ENCODE measurements at places on chromosomes 3 and 15.
A peak's percentile ranks its signal among the peaks of the same experiment; 100 is the strongest.

DNA sequence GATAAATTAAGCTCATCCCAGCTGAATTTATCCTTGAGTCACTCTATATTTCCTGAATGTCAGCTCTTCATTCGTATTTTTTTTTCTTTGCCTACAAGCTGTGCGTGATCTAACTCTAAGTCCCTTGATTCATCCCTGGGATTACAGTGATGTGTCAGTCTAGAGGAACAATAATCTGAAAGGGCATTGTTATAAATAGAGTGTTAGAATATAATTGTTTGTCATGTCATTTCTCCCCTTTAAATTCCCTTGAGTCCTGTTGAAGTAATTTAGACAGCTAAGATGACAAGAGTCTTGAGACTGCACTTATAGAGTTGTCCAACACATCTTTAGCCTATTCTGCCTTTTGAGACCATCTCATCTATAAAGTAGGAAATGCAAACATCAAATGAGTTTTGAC lies 621.8 kb downstream of the ZIC1 start:
- no peak for DNase-seq

DNA sequence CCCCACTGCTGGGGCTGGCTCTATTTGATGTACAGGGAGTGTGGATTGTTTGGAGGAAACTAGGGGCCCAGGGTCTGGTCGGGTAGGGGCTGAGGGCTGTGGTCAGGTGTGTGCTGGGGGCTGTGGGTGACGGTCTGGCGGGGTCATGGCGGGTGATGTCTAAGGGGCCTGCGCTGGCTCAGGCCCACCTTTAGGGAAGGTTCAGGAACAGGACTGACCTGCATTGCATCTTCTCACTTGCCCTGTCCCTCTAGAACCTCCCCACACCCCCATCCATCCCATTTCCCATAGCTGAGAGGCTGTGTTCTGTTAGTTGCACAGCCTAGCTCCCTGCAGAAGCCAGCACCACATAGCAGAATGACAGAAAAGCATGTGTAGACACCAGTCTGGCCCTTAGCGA lies 39.1 kb downstream of the SCN5A start:
- DNase-seq = no peak

- no peak for DNase-seq
Observed at GRCh38 chr3:17054301-17054981, 169.7 kb downstream of the PLCL2 start.

DNA sequence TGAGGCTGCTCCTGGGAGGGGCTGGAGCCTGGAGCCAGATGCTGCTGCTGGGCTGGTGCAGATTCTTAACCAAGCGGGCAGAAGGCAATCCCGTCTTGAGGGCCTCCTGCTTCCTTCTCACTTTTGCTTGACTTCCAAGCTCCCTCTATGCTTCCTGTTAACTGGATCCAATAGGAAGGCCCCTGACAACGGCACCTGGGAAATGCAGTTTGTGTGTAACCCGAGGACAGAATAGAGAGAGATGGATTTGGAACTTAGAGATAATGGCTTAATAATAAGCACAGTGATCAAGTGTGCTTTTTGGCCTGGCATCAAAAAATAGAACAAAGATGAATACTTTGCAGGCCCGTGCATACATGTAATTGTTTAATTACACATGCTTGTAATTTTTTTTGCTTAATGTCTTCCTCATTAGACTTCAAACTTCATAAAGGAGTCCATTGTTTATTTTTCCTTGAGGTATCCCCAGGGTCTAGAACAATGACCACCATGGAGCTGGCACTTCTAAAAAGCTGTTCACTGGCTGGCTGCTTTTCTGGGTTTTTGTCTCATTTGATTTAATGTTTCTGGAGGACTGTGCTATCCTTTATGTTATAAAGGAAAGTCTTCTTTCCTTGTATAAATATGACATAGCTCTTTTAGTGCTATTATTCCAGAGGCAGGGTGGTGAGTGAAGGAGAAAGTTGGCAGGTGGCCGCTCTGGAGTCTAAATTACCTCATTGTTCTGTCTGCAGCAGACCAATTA lies 63.3 kb upstream of the MITF start:
- no peak for DNase-seq

GRCh38 chr15:43103907-43104306 lies 1.9 kb downstream of the UBR1 start:
- no peak for DNase-seq

DNA sequence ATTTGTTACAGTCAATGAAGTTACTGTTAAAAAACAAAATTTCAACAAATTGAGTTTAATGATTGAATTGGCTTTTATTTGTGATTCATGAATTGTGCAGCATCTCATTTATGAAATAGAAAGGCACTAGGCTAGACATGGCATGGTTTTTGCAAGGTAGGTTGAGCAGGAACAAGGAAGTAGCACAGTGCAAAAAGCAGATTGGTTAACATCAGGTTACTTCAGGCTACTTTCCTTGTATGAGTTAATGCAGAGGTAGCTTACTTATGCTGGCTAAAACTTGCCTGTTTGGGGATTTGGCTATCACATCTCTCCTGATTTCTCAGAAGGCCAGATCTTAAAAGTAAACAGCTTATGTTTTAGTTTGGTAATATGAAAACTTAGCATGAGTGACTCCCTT lies 23.0 kb upstream of the SV2B start:
- DNase-seq = no peak

GRCh38 chr3:57917601-57918000 lies 90.6 kb upstream of the FLNB start:
- DNase-seq = no peak

DNA sequence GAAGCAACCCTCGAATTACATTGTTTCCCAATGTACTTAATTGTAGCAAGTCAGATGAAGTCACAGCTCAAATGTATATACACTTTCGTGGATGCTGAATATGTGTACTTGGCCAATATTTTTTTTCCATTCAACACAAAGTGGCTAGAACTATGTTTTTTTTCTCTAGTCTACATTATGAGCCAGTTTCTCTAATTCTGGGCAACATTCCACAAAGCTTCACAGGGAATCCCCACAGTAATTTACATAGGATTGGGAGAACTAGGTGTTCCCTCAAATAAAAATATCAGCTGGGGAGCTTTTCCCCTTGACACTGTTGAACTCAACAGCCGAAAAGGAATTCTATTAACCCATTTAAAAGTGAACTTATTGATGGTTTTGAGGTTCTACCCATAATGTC lies 493.1 kb downstream of the MECOM start:
- no peak for DNase-seq

- DNase-seq = peak; percentile 61
Observed at GRCh38 chr3:156216852-156217251, 96.5 kb downstream of the KCNAB1 start.

DNA sequence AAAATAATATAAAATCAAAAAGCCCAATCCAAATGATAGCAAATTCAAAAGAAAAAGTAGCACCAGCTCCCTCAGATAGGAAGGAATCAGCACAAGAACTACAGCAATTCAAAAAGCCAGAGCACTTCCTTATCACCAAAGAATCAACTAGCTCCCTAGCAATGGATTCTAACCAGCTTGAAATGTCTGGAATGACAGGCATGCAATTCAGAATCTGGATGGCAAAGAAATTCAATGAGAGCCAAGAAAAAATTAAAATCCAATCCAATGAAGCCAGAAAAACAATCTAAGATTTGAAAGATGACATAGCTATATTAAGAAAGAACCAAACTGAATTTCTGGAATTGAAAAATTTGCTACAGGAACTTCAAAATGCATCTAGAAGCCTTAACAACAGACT lies 1334.4 kb upstream of the ALCAM start:
- DNase-seq = no peak

- DNase-seq = no peak
Observed at GRCh38 chr15:89127054-89127702, 38.9 kb downstream of the ABHD2 start.

DNA sequence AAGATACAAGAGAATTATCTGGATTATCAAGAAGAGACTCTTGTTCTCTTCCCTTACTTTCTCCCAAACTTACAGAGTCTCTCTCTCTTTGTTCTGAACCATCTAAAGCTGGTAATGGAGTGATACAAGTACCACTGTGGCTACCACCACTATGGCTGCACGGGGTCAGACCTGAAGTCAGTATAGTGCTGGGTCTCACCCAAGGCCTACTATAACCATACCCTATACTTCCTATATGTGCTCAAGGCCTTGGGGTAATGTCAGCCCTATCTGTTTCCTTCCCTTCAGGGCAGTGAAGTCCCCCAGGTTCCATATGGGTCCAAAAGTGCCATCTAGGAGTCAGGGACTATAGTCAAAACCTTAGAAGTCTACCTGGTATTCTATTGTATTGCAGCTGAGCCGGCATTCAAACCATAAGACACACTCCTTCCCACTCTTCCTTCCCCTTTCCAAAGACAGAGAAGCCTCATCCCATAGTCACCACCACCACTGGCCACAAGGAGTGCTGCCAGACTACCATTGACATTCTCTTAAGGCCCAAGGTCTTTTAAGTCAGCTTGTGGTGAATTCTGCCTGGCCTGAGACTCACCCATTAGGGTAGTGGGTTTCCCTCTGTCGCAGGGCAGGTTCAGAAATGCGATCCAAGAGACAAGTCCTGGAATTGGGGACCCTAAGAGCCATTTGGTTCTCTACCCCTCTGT lies 615.0 kb upstream of the NECTIN3 start:
- DNase-seq = no peak

DNA sequence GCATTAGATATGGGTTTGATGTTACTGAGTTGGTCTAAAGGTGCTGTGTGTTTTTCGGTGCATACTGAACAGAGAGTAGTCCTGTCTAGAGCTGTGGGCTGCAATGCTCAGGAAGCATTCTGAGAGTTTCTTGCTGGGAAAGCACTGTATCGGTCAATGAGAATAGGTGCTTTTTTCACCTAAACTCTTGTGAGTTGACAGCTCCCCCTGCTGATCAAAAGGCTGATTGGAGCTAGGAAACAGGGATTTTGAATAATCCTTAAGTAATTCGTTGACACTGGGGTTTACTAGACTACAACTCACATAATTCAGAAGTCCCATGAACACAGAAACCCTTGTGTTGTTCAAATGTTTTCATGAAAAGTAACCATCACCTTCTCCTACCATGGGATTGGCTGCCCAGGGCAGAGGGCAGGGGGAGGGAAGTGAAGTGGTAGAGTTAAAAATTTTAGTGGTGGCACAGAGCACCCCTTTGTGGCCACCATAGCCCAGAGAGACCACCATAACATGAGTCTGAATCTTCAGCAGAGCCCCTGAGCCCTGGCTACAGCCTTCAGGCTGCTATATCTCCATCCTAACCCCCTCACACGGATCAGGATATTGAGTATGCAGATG lies 13.0 kb upstream of the MANF start:
- peak; percentile 6 for DNase-seq

DNA sequence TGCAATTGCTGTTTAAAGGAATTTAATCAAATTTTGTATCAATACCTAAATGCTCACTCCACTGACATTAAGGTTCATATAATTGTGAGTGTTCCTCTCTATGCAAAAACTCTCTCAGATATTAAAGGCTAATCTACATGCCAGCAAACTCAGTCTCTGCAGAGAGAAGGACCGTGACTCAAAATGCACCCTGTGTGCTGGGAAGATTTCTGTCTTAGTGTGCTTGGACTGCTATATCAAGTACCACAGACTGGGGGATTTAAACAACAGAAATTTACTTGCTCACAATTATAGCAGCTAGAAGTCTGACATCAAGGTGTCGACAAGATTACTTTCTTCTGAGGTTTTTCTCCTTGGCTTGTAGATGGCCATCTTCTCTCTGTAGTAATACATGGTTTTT lies 18.6 kb upstream of the PFN2 start:
- no peak for DNase-seq

GRCh38 chr3:119308355-119308754 lies 14.2 kb downstream of the ARHGAP31 start:
- no peak for DNase-seq

GRCh38 chr3:50132421-50133282 lies 22.5 kb upstream of the SEMA3F start:
- no peak for DNase-seq

- DNase-seq = no peak
Observed at GRCh38 chr3:190169877-190170276, 49.2 kb upstream of the P3H2 start.

DNA sequence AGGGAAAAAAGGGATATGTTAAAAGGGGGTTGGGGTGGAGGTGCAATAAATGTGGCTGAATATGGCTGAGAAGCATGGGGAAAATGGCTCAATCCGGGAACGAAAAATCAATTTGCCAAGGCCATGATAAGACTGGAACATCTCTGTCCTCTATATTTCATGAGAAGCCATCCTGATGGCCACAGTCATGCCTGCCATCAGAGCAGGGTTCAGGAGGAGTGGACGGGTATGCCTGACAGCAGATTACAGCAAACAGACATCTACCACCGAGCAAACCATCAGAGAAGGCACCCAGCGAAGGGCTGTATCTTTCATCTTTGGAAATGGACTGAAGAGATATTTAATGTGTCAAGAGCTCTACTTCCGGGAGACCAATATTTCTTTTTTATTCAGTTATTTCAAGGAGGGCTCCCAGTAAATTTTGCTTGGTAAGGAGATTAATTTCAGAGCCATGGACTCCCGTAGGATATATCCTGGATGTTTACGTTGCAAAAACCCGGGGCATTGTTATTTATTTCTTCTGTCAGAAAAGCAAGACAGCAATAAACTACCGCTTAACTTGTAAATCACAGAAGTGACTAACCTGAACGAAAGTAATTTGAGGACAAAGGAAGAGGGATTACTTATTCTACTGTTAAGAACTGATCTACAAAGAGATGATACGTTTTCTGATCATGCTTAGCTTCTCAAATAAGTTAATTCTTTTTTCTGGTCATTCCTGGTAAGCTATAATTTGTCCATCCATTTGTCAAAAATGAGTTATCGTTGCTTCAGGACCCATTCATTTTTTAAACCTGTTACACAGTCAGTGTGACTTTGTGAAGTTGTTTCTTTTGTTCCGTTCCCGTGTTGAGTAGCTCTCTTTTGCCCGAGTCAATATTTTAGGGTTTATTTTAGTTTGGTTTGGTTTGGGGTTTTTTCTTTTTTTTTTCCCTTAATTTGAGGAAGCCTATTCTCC lies 80.6 kb upstream of the CHD2 start:
- DNase-seq = peak; percentile 66

DNA sequence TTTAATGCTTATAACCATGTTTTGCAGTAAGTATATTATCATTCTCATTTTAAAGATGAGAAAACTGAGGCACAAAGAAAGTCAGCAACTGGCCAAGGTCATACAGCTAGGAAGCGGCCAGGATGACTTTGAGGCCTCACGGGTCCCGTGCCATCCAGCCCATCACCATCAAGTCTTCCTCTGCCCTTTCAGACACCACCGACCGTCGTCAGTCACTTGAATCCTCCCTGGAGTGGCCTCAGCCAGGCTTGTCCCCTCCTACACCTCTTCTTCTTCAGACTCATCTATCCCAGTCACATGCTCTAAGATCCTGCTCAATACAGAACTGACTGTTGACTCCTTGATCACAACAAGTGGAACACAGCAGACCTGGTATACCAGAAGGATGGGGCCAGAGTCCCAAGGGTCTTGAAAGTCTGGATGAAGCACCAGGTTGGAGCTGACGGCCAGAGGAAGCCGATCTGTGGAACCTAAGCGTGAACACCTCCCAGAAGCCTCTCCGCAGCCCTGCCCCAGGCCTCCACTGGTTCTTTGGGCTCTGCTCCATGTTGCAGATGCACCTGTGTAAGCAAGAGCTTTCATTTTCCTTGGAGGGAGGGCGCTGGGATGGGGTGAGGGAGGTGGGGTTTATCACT lies 22.1 kb downstream of the ITGA11 start:
- no peak for DNase-seq
